Activated naive CD4-positive, alpha-beta T cell treated with anti-CD3 and anti-CD28 coated beads, Interleukin-2, amount 50 U/mL, for 72 hours (primary cell): ENCODE measurements at places on chromosomes 11 and 22. TPM values are rescaled to one million over a fixed set of nuclear protein-coding genes. Genes with fewer than 3 reads are reported as not detected.
A peak's percentile ranks its signal among the peaks of the same experiment; 100 is the strongest.

HEPACAM gene
- total RNA-seq = not detected

CFL1 gene
- total RNA-seq = 1,265 TPM

RCOR2 gene
- total RNA-seq = 0.99 TPM

PTGDR2 gene
- total RNA-seq = not detected

- DNase-seq = peak; percentile 79
Observed at GRCh38 chr11:66069715-66070603, at the start of gene PACS1. Gene PACS1, plus strand, starts transcription at chr11:66070272. Its CDS starts 215 bp downstream, at chr11:66070487.

- DNase-seq = no peak
Observed at GRCh38 chr22:27727673-27728451, 73.7 kb downstream of the MN1 start.

DNA sequence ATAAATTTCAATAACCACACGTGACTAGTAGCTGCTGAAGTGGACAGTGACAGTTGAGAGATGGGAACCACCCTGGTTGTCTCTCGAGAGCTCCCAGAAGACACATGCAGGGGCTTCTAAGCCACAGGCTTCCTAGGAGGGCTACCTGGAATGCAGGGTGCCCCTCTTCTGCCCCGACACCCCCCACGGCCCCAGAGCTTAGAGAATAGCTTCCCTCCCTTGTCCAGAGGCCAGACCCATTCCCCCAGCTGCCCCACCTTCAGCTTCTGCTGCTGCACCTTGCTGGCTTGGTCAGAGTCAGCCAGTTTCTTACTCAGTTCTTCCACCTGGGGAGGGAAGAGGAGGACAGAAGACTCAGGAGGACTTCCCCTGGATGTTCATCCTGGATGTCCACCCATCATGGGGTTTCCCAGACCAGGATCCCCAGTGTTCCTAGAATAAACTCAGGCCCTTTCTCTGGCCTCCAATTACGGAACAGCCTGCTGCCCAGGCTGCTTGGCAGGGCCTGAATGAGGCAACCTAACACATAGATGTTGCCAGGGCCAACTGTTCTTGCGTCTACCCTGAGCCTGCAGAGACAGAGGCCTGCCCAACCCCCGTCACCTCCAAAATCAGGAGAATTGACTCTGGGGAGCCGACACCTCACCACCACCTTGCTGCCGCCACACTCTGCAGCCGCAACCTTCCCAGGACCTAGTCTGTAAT lies 12.0 kb downstream of the IL18BP start:
- DNase-seq = no peak

- DNase-seq = no peak
Observed at GRCh38 chr22:19579880-19580279, 55.7 kb upstream of the CLDN5 start.

GRCh38 chr11:69638941-69639681 lies 1.8 kb upstream of the CCND1 start:
- no peak for DNase-seq

DNA sequence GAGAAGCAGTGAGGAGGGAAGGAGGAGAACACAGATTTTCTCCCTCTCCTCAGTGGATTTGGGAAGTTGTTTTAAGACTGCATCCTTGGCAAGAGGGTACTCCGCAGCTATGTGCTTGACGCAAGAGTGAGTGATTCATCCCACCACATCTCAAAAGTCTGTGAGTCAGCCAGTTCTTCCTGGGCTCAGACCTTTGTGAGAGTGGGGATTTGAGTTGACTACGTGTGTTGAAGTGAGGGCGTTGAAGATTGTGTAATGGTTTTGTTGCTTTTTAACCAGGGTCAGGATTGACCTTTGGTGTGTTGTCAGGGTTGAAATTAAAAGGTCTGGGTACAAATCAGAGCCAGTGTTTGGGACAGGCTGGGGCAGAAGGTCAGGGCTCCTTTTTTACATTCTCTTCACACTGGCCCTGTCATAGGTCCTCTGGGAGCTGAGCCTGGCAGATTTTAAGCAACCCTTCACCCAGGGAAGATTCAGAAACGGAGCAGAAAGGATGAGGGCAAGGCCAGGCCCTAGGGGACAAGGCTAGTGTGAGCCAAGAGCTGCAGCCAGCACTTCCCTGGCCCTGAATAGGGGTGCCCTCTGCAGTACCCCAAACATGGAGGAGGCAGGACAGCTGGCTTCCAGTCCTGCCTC lies 4.2 kb upstream of the C11orf86 start:
- DNase-seq = peak; percentile 35

DNA sequence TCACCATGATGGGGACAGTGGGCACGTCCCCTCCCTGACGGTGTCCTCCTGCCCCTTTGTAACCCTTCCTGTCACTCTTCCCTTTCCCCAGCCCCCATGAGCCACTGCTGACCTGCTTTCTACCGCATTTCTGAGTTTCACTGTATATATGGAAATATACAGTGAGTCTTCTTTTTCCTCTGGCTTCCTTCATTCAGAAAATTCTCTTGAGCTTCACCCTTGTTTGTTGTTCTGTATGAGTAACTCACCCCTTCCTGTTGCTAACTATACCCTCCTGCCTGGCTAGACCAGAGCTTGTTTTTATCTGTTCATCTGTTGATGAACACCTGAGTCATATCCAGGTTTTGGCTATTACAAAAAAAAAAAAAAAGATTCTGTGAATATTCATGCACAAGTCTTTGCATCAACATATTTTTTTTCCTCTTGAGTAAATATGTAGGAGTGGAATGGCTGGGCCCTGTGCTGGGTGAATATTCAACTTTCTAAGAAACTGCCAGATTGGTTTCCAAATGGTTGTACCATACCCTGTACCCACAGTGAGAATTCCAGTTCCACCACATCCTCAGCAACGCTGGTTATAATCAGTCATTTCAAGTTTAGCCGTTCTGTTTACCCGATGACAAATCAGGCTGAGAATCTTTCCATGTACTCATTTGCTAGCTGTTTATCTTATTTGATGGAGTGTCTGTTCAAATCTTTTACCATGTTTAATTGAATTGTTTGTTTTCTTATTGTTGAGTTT lies 62.0 kb downstream of the IGF2 start:
- DNase-seq = peak; percentile 49

GRCh38 chr11:78030429-78031325 lies 7.6 kb upstream of the KCTD14 start:
- DNase-seq = no peak

- DNase-seq = no peak
Observed at GRCh38 chr22:41243361-41243760, 2.6 kb upstream of the CHADL start.

DNA sequence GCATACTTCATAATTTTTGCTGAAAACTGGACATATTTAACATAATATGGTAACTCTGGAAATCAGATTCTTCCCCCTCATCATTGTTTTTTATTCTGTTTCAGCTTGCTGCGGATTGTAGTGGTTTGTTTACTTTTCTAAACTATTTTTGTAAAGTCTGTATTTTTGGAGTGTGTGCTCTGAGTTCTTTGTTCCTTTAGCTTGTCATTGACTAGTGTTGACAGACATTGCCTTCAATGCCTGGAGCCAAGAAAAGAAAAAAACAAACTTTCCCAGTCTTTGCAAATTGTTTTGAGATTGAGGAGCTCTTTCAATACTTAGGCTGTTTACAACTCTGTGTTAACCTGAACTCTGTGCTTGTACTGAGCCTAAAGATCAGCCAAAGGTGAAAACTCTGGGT lies 137.3 kb upstream of the CEP126 start:
- DNase-seq = no peak

DNA sequence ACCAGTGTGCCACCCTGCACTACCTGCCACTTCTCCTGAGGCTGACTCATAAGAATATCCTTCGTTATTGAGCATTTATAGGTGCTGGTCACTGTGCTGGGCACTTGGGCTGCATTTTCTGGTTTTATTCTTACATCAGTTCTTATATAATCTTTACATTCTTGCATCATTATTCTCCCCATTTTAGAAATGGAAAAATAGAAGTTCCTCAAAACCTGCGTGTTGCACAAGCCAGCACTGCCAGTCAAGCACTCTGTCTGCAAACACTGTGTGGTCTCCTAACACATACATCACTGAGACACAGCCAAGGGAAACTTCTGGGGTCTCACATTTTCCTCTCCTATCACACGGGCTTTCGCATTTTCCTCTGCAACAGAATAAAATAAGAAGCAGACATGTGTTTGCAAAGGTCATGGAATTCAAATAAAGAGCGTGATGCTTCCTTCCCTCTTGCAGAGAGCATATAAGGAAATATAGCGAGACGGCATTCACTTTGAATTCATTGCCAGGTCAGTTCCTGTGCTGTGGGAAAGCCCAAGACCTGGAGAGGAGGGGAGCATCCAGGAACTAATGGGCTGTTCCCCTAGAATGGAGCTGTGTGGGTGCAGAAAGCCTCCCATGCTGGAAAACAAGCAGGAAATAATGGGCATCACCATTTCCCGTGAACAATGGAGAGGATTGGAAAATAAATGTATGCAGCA lies 73.9 kb upstream of the SEZ6L start:
- no peak for DNase-seq

DNA sequence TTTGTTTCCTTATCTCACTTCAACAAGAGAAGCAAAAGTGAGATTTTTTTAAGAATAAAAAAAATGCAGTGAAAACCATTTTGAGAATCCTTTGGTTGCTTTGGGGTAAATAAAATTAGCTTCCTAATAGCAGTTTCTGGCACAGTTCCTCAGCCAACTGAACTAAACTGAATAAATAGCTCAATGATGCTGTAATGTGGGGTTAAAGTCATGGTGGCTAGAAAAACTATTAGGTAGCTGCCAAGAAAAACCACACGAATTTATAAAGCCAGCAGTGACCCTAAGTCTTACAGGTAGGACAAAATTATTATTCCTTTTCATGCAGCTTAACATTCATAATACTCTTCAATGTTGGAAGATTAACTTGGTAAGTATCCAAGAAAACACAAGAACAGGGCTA lies 142.4 kb downstream of the APIP start:
- DNase-seq = no peak
